HTR-8/SVneo (cell line): ENCODE measurements at places on chromosomes 7 and 10.
A peak's percentile ranks its signal among the peaks of the same experiment; 100 is the strongest.

- no peak for DNase-seq
Observed at GRCh38 chr7:45443263-45443662, 130.9 kb upstream of the ADCY1 start.

- no peak for DNase-seq
Observed at GRCh38 chr7:113652501-113652900, 266.3 kb downstream of the PPP1R3A start.

GRCh38 chr10:436013-436697 is 253.3 kb downstream of the DIP2C start:
- no peak for DNase-seq

GRCh38 chr7:128053991-128054390 is 22.8 kb upstream of the LRRC4 start:
- no peak for DNase-seq

GRCh38 chr7:131100357-131101054 is 227.2 kb upstream of the MKLN1 start:
- no peak for DNase-seq

DNA sequence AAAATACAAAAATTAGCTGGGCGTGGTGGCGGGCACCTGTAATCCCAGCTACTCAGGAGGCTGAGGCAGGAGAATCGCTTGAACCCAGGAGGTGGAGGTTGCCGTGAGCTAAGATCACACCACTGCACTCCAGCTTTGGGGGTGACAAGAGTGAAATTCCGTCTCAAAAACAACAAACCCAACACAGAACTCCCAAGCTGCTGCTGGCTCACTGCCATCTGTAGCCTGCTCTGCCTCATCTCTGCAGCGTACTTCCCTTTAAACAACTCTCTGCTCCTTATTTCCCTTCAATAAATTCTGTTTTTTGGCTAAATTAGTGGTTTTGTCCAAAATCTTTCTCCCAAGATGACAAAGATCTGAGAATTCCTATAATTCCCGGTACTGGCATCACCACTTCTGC is 189.2 kb upstream of the GALNT17 start:
- DNase-seq, result no peak

DNA sequence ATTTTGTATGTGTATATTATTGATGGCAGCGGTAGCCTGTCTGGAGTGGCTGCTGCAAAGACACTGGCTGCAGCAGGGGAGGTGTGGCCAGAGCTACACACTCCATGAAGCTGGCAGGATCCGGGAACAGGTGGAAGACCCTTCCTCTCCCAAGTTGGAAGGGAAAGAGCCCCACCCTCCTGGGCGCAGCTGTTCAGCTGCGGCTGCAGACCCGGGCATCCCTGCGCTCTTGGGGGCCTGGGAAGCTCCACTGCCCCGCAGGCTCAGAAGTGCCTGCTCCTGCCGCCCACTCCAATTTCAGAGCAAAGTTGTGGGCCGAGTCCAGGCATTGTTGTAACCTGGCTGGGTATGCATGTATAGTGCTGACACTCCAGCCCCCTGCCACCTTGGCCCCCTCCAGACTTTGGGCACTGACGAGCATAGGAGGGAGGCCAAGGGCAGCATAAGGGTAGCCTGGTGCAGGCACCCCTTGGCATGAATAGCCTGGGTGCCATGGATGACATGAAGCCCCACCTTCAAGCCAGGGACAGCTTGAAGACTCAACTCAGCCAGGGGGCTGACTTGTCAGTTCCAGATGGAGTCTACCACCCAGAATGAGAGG is 90.7 kb upstream of the TMEM168 start:
- DNase-seq, result no peak

- no peak for DNase-seq
Observed at GRCh38 chr7:4959306-4959705, 319 bp upstream of the MMD2 start.

- no peak for DNase-seq
Observed at GRCh38 chr7:51273360-51273759, 43.2 kb downstream of the COBL start.

- DNase-seq, result peak; percentile 66
Observed at GRCh38 chr7:20330239-20330927, at the start of gene ITGB8. ITGB8 (plus strand) TSS chr7:20330900; CDS start chr7:20331807, 907 bp downstream.

- DNase-seq, result no peak
Observed at GRCh38 chr7:108598914-108599580, 29.4 kb downstream of the DNAJB9 start.
